NCI-H2171 (cell line): ENCODE measurements at places on chromosomes 16 and 17.
A peak's percentile ranks its signal among the peaks of the same experiment; 100 is the strongest.

GRCh38 chr17:81044764-81045589 is 10.0 kb downstream of the BAIAP2 start:
- DNase-seq, result peak; percentile 55

DNA sequence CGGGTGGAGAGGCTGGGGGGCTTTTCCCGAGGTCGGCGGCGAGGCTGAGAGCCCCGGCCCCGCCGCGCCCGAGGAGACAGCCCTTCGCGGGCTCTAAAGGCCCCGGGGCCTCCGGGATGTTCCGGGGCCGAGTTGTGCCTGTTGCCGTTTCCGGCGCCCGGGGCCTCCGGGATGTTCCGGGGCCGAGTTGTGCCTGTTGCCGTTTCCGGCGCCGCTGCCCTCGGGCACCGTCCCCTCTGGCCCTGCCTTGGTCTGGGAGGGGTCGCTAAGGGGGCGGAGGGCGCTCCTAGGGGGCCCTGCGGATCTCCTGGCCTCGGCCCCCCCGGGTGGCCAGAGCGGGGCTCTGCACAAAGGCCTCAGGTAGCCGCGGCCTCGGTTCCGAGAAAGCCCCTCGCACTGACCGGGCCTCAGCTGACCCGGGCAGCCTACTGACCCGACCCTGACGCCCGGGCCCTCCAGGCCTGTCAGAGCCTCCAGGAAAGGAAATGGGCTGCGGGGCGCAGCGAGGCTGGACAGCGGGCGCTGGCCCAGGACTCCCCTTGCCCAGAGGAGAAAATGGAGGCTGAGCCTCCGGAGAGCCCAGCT is 24.2 kb downstream of the ACTG1 start:
- no peak for DNase-seq

GRCh38 chr17:34474706-34475105 is 104.7 kb upstream of the TMEM132E start:
- DNase-seq, result no peak

GRCh38 chr16:22635357-22635761 is 124.7 kb downstream of the NPIPB5 start:
- no peak for DNase-seq

DNA sequence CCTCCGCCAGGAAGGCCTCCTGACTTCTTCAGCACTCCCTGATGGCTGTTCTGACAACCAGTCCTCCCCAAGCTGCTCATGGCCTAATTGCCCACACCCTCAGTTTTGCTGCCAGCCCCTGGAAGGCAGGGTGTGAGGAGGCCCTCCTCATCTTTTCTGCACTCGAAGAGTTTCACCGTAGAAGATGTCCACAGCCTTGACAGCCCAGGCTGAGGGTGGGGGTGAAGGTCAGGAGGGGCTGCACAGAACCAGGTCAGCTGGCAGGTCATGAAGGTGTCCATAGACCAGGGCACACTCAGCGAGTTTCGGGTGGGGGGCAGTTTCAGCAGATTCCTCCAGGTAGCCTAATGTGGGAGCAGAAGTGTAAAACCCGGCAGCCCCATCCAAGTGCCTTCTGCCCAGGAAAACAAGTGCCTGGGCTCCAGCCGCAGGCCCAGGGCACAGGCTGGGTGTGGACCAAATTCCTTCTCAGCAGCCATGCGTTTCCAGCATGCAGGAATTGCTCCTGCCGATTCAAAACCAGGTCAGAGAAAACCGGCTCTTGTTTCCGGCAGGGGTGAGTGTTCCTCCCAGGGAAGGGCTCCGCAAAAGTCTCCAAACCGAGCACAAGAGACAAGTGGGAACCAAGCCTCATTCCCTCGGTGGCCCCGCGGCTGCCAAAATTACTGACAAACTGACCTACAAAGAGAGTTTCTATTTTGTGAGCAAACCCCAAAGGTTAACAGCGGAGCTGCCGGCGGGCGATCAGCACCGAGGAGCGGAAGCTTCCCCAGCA is 228.8 kb downstream of the C16orf78 start:
- DNase-seq, result no peak

DNA sequence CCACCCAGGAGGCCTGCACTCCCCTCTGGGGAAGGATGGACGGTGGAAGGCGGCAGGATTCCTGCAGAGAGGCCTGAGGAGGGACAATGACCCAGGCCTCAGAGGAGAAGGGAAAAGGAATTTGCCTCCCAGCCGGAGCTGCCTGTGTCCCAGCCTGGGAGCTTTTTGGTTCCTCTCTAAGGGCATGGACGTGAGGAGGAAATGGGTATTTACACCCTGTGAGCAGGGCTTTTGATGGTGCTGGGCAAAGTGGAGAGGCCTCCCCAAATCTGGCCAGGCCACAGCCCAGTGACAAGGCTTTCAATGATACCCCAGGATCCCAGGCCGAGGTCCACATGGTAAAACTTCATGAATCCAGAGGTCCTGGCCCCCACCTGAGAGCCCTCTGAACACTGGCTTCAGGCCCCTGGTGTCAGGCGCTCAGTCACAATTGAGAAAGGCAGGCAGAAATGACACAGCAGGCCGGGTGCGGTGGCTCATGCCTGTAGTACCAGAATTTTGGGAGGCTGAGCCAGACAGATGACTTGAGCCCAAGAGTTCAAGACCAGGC is 56.0 kb upstream of the DOC2B start:
- DNase-seq, result no peak
